ENCODE measurements at places on chromosomes 11 and 22. TPM values are rescaled to one million over a fixed set of nuclear protein-coding genes. Genes with fewer than 3 reads are reported as not detected.

OR5P2 gene
- total RNA-seq: not detected

TBX10 gene
- not detected for total RNA-seq

C11orf42 gene
- not detected for total RNA-seq

MAJIN gene
- not detected for total RNA-seq

WNT7B gene
- total RNA-seq: 0.05 TPM

SLC22A12 gene
- not detected for total RNA-seq

ZNRF3 gene
- total RNA-seq: 5.1 TPM

TMEM132A gene
- total RNA-seq: 130 TPM

BARX2 gene
- total RNA-seq: not detected

FAT3 gene
- total RNA-seq: not detected

IGHMBP2 gene
- 10.3 TPM for total RNA-seq

CCDC116 gene
- total RNA-seq: 0.07 TPM

MYO18B gene
- total RNA-seq: not detected

OMP gene
- not detected for total RNA-seq

PDGFB gene
- 190 TPM for total RNA-seq

RFPL3 gene
- not detected for total RNA-seq

GRM5 gene
- 0.07 TPM for total RNA-seq

ARHGAP42 gene
- total RNA-seq: 7.1 TPM

TSPAN18 gene
- 29.4 TPM for total RNA-seq

SHANK2 gene
- total RNA-seq: not detected

TMPRSS5 gene
- total RNA-seq: 0.10 TPM

NAGA gene
- total RNA-seq: 57.2 TPM

MUC2 gene
- not detected for total RNA-seq

IFTAP gene
- 18.1 TPM for total RNA-seq

PATL1 gene
- total RNA-seq: 16.9 TPM

PHOX2A gene
- total RNA-seq: not detected

SLC6A5 gene
- not detected for total RNA-seq

C11orf71 gene
- total RNA-seq: 2.6 TPM

ANO5 gene
- total RNA-seq: 0.13 TPM

DMC1 gene
- total RNA-seq: 0.53 TPM

SERPING1 gene
- total RNA-seq: 1.9 TPM

MS4A15 gene
- not detected for total RNA-seq

OR51A2 gene
- total RNA-seq: not detected

C11orf16 gene
- total RNA-seq: not detected

OR51B2 gene
- total RNA-seq: not detected

All from mammary microvascular endothelial cell (primary cell).